ENCODE measurements at places on chromosomes 3 and 15. TPM values are rescaled to one million over a fixed set of nuclear protein-coding genes. Genes with fewer than 3 reads are reported as not detected.

Gene WDR49
- 0.12 TPM for polyA plus RNA-seq

Gene ITGA11
- 34.5 TPM for polyA plus RNA-seq

DNA sequence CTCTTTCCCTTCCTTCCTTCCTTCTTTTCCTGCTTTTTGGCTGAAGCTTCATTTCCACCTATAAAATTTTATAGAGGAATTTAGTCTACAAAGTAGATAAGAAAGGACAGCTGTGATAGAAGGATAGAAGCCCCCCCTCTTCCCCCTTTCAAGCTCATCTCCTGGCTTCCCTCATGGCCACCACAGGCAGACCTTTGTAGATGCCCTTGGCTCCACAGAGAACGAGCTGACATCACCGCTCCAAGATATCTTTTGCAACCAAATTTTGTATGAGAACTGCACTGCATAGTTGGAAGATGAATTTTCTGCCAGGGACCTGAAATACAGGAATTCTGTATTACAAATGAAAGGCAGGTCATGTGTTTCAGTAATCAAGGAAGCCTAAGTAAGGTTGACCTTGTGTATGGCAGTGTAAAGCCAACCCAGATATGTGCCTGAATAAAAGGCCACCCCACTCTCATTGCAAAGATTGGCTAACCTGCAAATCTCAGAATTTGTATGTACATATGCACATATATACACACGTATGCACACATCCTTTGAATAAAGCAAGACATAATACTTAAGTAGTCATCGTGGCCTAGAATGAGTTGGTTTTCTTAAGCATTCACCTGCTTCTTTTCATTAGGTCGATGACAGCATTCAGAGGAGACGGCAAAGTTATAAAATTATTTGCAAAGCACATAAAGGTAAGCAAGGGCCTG is 57.1 kb upstream of the FILIP1L start:
- peaks cover 1% of the 10 kb centered on the region for H3K4me1 ChIP-seq
- DNase-seq: no peak
- no peaks in the 10 kb centered on the region for H3K27me3 ChIP-seq
- no peaks in the 10 kb centered on the region for H3K36me3 ChIP-seq

- H3K4me3 ChIP-seq: no peak overlapping the region
- H3K4me1 ChIP-seq: no peaks in the 10 kb centered on the region
- H3K27ac ChIP-seq: no peak overlapping the region
- no peaks in the 10 kb centered on the region for H3K27me3 ChIP-seq
These were observed 1.3 kb downstream of the PLA2G4B start for GRCh38 chr15:41839781-41840491.

DNA sequence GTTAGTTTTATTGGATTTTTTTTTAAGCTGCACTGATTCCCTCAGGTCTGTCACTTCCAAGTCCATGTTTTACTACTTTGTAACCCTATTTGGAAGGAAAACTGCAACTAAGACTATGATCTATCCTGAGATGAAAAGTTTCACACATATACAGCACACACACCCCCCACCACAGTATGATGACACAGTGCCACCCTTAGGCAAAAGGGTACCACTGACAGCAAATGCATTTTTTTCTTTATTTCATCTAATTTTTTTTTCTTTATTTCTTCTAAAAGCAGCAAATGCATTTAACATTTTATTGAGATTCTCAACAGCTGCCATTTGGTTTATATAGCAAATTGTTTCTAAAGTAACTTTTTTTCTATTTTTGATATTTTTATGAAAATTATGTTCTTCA is 21.2 kb downstream of the NGRN start:
- no peak overlapping the region for H3K4me3 ChIP-seq
- no peak for DNase-seq
- H3K4me1 ChIP-seq: no peaks in the 10 kb centered on the region
- no peaks in the 10 kb centered on the region for H3K27me3 ChIP-seq

Data from ovary (tissue), 10 donors.